ENCODE measurements at places on chromosomes 3 and 15.
A peak's percentile ranks its signal among the peaks of the same experiment; 100 is the strongest.

DNA sequence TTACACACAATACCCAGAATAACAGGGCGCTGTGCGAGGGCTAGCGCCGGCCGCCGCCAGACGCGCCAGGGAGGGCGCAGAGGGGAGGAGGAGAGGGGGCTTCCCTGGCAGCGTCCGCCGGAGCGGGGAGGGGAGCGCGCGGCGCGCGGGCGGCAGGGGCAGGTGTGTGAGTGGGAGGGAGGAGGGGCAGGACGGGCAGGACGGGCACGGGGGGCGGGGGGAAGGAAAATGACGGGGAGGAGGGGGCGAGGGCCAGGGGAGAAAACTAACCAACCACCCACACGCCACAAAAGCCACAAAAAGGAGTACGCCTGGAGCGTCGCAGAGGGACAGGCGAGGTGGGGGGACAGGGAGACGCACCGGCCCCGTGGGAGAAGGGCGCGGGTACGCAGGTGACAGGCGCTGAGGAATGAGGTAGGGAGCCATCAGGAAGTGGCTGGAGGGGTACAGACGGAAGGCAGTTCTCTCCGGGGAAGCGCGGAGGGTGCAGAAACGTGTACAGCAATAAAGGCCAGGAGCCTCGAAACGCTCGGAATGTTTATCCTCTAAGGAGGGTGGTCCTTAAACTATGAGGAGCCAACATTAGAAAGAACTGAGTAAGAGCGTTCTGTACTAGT lies 610 bp upstream of the SATB1 start:
- no peak for DNase-seq

GRCh38 chr3:179811321-179812095 lies 158.7 kb downstream of the USP13 start:
- peak; percentile 90 for DNase-seq

GRCh38 chr3:155581579-155581978 lies 163.3 kb downstream of the PLCH1 start:
- DNase-seq = no peak

- no peak for DNase-seq
Observed at GRCh38 chr3:54121414-54122323, 683 bp upstream of the CACNA2D3 start.
